ENCODE measurements at places on chromosomes 7 and 10. TPM values are rescaled to one million over a fixed set of nuclear protein-coding genes. Genes with fewer than 3 reads are reported as not detected.

DNA sequence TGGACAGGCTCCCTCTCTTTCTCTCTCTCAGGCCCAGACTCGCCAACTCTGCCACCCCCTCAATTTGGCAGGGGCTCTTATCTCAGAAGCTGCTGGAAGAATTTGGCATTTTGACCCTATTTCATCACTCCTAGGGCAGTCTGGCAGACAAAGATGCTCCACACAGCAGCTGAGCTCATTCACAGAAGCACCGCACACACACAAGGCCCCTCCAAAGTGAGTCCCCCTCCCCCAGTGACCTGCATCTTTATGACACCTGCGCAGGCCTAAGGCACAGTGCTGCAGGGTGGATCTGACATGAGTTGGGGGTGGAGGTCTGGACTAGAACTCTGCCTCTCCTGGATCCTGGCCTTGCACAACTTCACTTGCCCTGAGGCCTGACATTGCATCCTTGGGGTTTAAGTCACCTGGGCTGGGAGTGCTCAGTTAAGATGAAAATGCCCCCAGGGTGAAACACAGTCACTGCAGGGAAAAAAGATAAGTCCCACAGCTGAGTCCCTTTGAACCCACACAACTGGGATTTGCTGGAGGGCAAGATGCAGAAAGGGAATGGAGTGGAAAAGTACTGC is 41.1 kb upstream of the DUSP5 start:
- DNase-seq, result no peak

Gene GIMAP4
- 180 TPM for total RNA-seq

- no peak for DNase-seq
These were observed 132.2 kb upstream of the YAE1 start for GRCh38 chr7:39434012-39434411.

GRCh38 chr7:115409682-115410433 is 488.0 kb downstream of the MDFIC start:
- no peak for DNase-seq

GRCh38 chr7:123047955-123048354 is 52.5 kb upstream of the TAS2R16 start:
- no peak for DNase-seq

Gene TCF7L2
- total RNA-seq, result 2.0 TPM

Data from activated naive CD4-positive, alpha-beta T cell treated with anti-CD3 and anti-CD28 coated beads for 36 hours (primary cell).